ENCODE measurements at places on chromosomes 12 and 14. TPM values are rescaled to one million over a fixed set of nuclear protein-coding genes. Genes with fewer than 3 reads are reported as not detected.

The LTBR gene
- 4.4 TPM for total RNA-seq

The RNASE1 gene
- total RNA-seq: 13.1 TPM

The TMTC2 gene
- total RNA-seq: 43.4 TPM

The PLBD1 gene
- 3.2 TPM for total RNA-seq

The KRT78 gene
- not detected for total RNA-seq

The FANCM gene
- 13.8 TPM for total RNA-seq

The INSM2 gene
- 2.3 TPM for total RNA-seq

The TRIM9 gene
- total RNA-seq: 61.4 TPM

The LRIG3 gene
- 9.0 TPM for total RNA-seq

The IRAK3 gene
- 4.4 TPM for total RNA-seq

The ARHGDIB gene
- total RNA-seq: 19.4 TPM

The SERPINA12 gene
- not detected for total RNA-seq

The ALX1 gene
- 0.23 TPM for total RNA-seq

The AQP2 gene
- not detected for total RNA-seq

The CLEC9A gene
- total RNA-seq: not detected

The FOXN4 gene
- 0.23 TPM for total RNA-seq

The CD27 gene
- 0.46 TPM for total RNA-seq

All from diencephalon (tissue), 1 donor.